ENCODE measurements at places on chromosomes 4 and X.

- no peak for DNase-seq
Measured at GRCh38 chr4:38154252-38154651, 194.1 kb downstream of the PTTG2 start.

- DNase-seq = no peak
Measured at GRCh38 chrX:123311486-123311885, 127.4 kb downstream of the GRIA3 start.

- DNase-seq = no peak
Measured at GRCh38 chr4:13956947-13957346, 329.4 kb upstream of the BOD1L1 start.

DNA sequence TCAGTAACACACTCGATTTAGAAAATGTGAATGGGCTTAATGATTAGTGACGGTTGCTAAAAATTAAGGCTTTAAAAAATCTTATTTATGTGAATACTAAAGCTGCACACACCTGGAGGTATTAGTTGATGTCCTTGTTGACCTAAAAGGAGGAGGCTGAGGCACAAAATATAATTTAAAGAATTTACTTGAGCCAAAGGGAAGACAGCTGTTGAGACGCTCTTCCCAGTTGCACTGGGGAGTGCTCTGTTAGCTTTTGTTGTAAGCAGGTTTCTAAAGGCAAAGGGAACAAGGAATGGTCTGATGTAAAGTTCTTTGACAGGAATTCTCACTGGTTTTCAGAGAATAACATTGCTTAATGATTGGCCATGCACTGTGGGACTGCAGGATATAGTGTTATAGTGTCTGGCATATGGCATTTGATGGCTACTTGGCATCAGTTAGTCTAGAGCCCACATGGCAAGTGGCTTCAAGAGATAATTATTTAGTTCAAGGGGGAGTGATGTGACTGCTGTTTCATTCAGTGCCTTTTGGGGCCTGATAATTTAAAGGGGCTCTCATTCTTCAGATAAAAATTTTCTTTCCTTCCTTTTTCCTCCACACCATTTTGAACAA is 30.8 kb upstream of the PGM2 start:
- DNase-seq = no peak

DNA sequence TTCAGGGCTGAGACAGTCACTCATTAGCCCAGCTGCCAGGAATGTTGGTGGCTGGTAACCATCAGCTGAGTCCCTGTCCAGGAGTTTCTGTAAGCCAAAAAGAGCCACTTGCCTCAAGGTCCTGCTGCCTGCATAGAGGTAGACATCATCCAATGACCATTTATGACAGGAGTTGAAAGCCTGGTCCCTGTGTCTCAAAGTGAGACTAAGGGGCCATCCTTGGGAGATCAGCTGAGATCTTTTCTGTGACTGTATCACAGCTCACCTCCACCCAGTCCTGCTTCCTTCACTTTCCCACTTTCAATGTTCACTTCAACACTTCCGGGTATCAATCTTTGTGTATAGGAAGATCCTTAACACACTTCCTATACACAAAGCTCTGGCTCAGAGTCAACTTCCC is 28.4 kb upstream of the MAOA start:
- no peak for DNase-seq

DNA sequence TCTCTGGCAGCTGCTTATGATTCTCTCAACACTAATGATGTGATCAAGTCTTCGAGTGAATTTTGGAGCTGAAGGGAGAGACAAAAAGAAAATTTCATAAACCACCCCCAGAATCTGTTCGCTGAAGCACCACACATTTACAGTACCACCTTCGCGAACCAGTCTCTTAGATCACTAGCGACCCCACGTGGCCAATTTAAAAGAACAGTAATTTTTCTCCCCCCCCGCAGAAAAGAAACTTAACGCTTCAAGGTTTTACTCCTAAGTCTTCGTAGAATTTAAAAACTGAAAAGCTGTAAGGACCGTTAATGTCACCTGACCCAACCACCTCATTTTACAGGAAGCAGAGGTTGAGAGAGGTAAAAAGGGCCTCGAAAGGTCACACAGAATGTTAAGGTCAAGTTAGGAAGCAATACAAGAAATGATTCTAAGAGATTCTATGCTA is 187.5 kb downstream of the QDPR start:
- DNase-seq = peak; percentile 58

- DNase-seq = no peak
Measured at GRCh38 chr4:65383589-65384305, 286.5 kb downstream of the EPHA5 start.

- no peak for DNase-seq
Measured at GRCh38 chr4:183485411-183486160, 19.3 kb upstream of the ING2 start.

DNA sequence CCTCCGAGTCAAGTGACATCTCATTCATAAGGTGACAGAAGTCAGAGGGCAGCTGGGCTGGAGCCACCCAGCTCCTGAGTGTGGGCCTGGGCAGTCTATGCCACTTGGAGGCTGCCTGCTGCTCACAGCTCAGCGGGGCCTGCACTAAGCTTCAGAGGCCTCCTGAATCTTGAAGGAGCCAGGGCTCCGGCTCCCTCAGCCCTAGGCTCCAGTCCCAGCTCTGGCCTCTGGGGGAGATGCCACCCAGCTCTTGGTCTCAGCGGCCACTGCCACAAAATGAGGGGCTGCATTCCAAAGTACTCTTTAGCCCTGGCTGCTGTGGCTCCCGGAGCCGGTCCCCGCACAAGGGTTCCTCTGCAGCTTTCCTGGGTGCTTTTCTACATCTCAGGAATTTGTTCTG is 32.7 kb upstream of the PSAPL1 start:
- DNase-seq = no peak

DNA sequence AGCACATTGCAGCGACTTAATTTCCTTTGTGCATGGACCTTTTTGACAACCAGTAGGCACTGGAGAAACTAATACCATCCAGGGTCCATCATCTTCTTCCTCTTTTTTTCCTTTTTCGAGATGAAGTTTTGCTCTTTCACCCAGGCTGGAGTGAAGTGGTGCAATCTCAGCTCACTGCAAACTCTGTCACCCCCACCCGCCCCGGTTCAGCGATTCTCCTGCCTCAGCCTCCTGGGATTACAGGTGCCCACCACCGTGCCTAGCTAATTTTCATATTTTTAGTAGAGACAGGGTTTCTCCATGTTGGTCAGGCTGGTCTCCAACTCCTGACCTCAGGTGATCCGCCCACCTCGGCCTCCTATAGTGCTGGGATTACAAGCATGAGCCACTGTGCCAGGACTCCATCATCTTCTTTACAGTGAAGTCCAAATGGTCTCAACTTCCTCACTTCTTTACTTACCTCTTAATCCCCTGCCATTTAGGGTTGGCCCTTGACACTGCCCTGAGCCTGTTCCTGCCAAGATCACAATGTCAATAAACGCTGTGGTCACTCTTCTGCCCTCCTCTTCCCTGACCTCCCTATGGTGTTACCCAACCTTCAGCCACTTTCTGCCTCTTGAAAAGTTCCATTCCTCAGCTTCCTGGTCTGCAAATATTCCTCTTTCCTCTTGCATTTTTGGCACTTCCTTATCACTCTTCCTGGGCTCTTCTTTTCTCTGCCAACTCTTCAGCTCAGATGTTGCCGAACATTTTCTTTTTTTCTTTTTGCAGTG is 119.8 kb upstream of the SLC34A2 start:
- no peak for DNase-seq

DNA sequence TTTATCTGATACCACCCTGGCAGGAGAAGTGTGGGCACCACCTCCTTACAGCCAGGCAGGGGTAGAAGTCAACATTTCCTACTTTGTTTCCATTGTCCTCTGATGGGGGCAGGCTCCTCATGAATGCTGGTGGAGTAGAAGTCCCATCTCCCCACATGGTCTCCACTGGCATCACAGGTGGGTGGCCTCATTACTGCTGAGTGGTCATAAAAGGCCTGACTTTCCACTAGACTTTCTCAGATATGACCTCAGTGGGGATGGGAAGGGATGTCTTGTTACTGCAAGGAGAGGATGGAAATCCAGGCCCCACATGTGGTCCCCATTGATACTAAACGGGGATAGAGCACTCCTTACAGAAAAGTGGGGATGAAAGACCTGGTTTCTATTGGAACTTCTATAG is 18.6 kb upstream of the BMP2K start:
- no peak for DNase-seq

DNA sequence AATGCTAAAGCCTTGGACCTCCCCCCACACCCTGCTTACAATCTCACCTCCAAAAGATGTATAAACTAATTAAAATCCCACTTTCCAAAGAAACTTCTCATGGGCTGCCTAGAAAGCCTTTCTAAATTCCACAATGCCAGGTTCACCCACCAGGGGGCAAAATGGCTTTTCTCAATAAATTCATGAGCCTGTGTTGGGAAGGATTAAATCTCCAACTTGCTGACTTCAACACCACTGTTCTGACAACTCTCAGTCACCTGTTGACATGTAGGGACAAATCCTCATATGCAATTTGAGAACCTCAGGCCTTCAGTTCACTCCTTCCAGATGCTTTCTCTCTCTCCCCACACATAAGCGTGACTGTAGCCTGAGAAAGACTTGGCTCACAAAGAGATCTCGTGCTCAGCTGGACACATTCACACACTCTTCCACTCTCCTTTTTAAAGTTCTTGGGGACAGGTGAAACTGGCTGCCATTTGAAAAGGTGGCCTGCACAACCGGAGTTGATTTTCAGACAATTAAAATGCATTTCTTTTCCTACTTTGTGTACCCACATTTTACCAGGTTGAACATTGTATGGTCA is 88.6 kb upstream of the PRPS2 start:
- peak; percentile 35 for DNase-seq

- DNase-seq = peak; percentile 0
Measured at GRCh38 chr4:10245751-10246150, 129.2 kb upstream of the WDR1 start.

- DNase-seq = no peak
Measured at GRCh38 chrX:131729295-131729694, 185.4 kb downstream of the OR13H1 start.

- DNase-seq = no peak
Measured at GRCh38 chr4:80484712-80485111, 149.2 kb downstream of the CFAP299 start.

DNA sequence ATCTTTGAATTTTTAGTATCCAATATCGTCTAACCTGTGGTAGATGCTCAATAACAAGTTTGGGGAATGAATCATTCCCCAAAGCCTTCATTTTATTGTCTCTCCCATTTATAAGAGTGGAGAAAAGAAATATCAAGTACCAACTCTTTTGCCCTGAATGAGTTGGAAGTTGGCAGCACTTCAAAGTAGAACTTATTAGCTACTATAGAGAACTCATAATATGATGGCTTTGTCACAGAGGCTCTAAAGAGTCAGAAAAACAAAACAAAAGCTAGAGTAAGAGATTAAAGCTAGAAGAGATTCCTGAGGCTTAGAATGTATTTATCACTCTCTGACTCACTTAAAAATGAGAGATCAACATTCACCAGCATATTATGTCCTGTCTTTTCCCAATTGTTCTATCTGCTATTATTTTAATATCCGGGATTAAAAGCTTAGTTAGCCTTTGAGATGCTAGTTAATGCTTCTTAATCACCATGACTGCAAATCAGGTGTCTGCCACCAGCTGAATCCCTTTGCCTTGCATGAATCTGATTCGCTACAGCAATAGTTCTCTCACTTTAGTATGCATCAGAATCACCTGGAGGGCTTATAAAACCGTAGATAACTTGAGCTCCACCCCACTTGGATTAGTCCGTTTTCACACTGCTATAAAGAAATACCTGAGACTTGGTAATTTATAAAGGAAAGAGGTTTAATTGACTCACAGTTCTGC is 77.9 kb downstream of the PALLD start:
- DNase-seq = no peak

GRCh38 chr4:145186729-145187128 is 6.3 kb upstream of the OTUD4 start:
- DNase-seq = peak; percentile 72

- DNase-seq = no peak
Measured at GRCh38 chr4:86450861-86451260, 91.0 kb upstream of the MAPK10 start.

- DNase-seq = peak; percentile 1
Measured at GRCh38 chrX:80282535-80282934, 137.7 kb upstream of the TENT5D start.

- no peak for DNase-seq
Measured at GRCh38 chrX:151970661-151971060, 3.8 kb downstream of the GABRE start.

- DNase-seq = no peak
Measured at GRCh38 chr4:125838924-125839323, 524.2 kb downstream of the FAT4 start.

Measured in NAMALWA (cell line).